Bronchial epithelial cell (primary cell): ENCODE measurements at places on chromosomes 12 and 14. TPM values are rescaled to one million over a fixed set of nuclear protein-coding genes. Genes with fewer than 3 reads are reported as not detected.

RDH5 gene
- 1.1 and 2.3 TPM in 2 replicates for total RNA-seq

- DNase-seq = no peak
These were observed 11.4 kb downstream of the DLGAP5 start for GRCh38 chr14:55180006-55180405.

KRT75 gene
- total RNA-seq = 1.8 and 7.3 TPM in 2 replicates

- no peak for DNase-seq
These were observed at the start of gene DACT1 for GRCh38 chr14:58637391-58638230. TSS of gene DACT1 (plus strand) at chr14:58637962. CDS start at chr14:58638203, 241 bp downstream.

DCP1B gene
- total RNA-seq = 1.3 and 2.9 TPM in 2 replicates

- DNase-seq = no peak
These were observed 349.7 kb upstream of the DIO2 start for GRCh38 chr14:80560800-80561657.

EIF2S3B gene
- total RNA-seq = 0.77 and 0.79 TPM in 2 replicates

DNA sequence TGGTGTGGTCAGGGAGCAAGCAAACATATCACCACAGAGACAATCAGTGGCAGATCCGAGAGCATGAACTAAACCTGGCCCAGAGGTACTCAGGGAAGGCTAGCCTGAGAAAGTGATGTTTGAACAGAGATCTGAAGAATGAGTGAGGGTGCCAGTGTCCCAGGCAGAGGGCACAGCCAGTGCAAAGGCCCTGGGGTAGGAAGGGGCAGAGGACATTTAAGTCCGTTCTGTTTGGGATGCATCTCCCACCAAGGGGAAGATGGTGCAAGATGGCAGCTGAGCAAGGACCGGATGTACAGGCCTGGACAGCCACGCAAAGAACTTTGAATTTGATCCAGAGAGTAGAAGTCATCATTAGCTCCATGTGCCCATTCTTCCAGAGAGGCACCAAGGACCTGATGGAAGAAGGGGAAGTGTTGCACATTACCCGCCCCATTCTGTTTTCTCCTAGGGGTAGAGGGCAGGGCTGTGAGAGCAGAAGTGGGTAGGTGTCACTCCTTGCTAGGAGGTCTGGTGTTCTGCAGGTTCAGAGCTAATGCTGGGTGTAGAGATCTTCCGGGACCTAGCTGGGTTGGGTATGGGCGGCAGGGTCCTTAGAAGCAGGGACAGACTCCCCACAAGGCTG lies 3.9 kb downstream of the DTX1 start:
- DNase-seq = no peak
